ENCODE measurements at places on chromosomes 2 and 18.

GRCh38 chr2:202122980-202123720 is 50.1 kb downstream of the KIAA2012 start:
- no peak for DNase-seq

DNA sequence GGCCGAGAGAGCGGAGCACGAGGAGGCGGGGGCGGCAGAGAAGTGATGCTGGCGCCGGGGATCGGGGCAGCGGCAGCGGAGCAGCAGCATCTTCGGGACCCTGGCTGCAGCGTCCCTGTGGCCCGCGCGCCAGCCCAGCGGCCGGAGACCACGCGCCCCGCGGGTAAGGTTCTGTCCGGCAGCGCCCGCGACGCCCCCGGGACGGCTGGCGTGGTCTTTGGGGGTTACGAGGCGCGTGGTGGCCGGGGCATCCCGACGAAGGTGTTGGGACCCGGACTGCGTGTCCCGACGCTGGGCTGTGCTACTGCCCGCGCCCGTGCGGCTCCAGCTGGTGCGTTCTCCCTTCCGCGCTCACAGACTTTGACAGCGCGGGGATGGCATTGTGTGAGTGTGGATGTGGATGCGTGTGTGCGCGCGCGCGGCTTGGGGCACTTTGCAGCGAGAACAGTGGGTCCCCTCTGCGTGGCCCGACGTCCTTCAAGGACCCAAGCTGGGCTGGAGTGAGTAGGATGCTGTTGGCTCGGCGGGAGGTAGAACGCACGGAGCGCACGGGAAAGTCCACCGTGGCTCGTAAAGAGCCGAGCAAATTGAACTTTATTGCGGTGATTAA is 405.0 kb downstream of the XIRP2 start:
- DNase-seq, result peak; percentile 8

DNA sequence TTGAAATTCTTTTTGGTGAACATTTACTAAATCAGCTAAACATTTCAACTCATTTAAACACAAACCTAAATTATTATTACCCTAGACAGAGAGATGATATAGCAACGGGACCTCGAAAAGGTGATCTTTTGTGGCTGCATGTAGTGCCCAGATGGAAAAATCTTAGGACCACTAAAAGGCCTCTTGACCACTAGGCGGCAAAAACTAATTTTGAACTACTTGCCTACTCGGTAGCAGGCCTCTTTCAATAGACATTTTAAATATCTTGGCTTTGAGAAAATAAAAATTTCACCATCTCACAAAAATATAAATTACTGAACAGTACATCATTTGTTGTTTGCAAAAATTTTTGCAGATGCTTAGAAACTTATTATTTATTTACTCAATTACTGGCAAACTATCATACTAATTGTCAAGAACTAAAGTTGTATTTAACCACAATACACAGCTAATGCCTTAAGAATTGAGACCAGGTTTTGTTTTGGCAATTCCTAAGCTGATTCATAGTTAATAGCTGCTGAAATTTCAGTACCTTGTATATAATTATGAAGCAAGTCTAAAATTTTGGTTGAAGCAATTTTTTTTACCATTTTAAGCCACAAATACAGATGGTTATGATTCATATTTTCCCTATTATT is 9.4 kb downstream of the COL3A1 start:
- peak; percentile 16 for DNase-seq

GRCh38 chr2:64625299-64626145 is 28.2 kb downstream of the SERTAD2 start:
- DNase-seq, result peak; percentile 38

DNA sequence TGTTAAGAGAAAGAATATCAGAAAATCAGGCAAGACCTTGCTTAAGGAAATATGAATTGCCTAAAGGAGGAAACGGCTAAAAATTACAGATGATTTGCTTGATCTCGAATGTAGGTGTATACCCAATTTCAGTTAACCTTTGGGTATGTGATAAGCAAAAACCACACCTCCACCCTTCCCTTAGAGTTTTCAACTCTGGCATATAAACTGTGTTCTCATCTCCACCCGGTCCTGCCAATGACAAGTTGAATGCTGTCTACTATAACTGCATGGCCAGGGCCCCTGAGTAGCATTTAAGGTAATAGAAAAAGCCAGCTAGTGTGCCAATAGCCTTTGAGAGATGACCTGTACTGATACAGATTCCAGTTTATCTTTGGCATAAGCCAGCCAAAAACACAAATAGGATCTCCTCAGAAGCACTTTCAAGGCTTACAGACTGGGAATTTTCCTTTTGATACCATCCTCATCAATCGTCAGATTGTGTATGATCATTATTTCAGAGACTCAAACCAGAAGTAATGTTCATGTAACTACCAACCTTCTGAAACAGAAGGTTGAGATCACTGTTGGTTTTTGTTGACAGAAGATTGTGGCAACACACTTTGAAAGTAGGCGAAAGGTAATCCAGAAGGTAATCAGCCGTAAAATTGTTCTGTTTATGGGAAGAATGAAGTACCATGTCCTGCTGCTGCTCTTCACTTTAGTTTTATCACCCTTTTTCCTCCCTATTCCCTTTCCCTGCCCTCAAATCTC is 163.1 kb downstream of the GFPT1 start:
- DNase-seq, result no peak

- no peak for DNase-seq
Observed at GRCh38 chr2:160700021-160700814, 206.6 kb upstream of the RBMS1 start.

- no peak for DNase-seq
Observed at GRCh38 chr2:13611939-13612338, 895.2 kb downstream of the TRIB2 start.

GRCh38 chr2:61938511-61938910 is 33.0 kb downstream of the COMMD1 start:
- DNase-seq, result no peak

DNA sequence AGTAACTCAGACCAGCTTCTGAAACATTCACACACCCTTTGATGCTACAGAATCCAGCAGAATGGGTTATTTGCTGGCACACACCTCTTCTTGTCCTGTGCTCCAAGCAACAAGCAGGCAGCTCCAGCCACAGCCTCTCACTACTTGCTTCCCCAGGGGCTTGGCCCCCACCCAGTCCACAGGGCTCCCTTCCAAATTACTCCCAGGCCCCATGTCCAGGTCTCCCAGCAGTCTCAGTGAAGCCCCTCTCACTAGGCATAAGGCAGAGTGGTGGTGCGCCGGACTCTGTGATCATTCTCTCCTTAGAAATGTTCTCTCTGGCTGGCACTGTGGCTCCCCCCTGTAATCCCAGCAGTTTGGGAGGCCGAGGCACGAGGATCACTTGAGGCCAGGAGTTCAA is 25.9 kb downstream of the ITM2C start:
- no peak for DNase-seq

DNA sequence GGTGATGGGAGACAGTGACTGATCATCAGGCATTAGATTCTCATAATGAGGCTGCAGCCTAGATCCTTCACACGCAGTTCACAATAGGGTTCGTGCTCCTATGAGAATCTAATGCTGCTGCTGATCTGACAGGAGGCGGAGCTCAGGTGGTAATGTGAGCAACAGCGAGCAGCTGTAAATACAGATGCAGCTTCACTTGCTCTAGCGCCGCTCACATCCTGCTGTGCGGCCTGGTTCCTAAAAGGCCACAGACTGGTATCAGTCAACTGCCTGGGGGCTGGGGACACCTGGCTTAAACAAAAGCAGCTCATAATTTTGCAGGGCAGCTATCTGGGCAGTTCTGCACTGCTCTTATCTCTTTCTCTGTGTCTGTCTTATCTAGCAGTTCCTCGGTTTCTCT is 20.4 kb upstream of the CD226 start:
- no peak for DNase-seq

- DNase-seq, result no peak
Observed at GRCh38 chr2:172131713-172132555, 29.2 kb upstream of the DLX2 start.

DNA sequence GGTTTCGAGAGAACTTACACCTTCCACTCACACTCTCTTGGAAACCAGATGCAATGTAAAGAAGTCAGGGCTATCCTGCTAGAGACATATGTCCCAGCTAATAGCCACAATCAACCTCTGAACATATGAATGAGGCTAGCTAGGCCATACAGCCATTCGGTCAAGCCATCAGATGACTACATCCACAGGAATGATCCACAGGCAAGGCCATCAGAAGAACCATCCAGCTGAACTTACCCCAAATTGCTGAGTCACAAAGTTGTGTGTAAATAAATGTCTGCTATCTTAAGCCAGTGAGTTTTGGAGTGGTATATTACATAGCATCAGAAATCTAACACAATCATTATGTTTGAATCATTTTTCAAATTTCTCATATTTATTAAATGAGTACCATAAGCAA is 5.2 kb upstream of the SPAST start:
- no peak for DNase-seq

DNA sequence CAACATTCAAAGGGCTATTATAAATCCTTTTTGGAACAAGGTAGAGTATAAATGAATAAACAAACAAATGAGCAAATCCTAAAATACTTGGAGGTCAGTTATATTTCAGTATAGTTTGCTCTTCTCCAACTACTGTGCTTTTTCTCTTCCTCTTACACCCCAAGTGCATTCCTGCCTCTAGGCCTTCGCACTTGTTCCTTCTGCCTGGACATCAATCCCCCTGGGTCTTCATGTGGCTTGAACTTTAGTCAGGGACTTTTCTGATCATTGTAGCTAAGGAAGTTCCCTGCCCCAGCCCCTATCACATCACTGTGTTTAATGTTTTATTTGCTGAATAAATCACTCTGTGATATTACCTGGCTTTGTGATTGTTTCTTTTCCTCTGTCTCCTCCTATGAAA is 418.2 kb upstream of the HNRNPA3 start:
- no peak for DNase-seq

DNA sequence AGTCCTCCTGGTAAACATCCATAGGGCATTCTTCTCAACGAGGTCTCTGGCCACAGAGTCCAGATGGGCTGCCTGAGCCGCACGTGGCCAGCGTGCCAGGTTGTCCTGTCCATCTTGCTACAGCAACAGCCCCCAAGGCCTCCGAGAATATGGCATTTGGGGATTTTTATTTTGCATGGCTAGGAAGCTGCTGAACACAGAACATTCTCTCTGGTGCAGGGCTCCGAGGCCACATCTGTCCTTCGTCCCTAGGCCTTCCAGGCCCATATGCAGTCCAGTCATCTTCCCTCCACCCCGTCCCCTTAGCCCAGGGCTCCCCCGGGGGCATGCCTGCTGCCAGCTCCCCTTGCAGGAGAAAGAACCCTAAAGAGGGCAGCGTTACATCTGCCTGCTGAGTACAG is 2.3 kb downstream of the HDAC4 start:
- DNase-seq, result no peak

- no peak for DNase-seq
Observed at GRCh38 chr2:105396254-105397024, 2.4 kb downstream of the FHL2 start.

GRCh38 chr2:209424199-209424701 is 403 bp downstream of the MAP2 start:
- no peak for DNase-seq

- DNase-seq, result no peak
Observed at GRCh38 chr2:118859157-118859770, 11.8 kb upstream of the EN1 start.
